ENCODE measurements at places on chromosomes 7 and 10. TPM values are rescaled to one million over a fixed set of nuclear protein-coding genes. Genes with fewer than 3 reads are reported as not detected.

C10orf67 gene
- 0.11 TPM for total RNA-seq

IGFBP1 gene
- total RNA-seq = 0.11 TPM

PDE1C gene
- total RNA-seq = 0.12 TPM

AKR1D1 gene
- total RNA-seq = not detected

FAM20C gene
- 35.9 TPM for total RNA-seq

Measured in uterine smooth muscle cell (primary cell).